ENCODE measurements at places on chromosomes 3 and 15.
A peak's percentile ranks its signal among the peaks of the same experiment; 100 is the strongest.

GRCh38 chr15:66673410-66674322, 28.4 kb upstream of the SMAD6 start:
- DNase-seq = no peak

DNA sequence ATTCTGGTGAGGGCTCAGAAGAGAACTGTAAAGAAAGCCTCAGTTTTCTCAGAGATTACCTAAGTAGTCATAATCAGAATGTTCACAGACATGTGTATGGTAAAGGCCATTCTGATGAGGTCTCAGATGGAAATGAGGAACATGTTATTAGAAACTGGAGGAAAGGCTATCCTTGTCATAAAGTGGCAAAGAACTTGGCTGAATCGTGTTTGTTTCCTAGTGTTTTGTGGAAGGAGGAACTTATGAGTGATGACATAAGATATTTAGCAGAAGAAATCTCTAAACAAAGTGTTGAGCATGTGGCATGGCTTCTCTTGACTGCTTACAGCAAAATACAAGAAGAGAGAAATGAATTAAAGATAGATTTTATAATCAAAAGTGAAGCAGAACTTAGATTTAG, 12.8 kb upstream of the KLHL40 start:
- DNase-seq = no peak

DNA sequence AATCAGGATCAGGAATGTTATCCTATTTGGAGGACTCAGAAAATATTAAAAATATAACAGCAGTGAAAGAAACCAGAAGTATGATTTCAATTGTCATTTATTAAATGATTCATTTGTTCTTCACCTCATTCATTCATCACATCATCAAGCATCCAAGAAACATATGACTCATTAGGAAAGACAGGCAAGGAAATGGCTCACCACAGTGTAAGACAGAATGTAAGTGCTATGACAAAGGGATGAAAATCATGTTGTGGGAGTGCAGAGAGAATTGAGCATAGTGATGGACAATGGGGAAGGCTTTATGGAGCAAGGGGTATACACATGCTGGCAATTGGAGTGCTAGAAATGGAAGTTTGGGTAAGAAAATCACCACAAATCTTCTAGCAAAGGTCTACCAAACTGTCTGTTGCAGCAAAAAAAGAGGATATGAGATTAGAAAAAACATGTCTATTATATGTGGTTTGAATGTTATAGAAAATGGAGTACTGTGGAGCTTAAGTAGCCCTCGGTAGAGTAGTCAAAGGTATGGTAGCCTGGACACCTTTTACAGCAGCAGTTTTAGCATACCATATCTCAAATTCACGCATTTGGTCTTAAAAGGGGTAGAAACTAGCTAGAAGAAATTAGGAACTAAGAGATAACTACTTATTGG, 111.1 kb upstream of the GPR149 start:
- no peak for DNase-seq

GRCh38 chr3:17557749-17558463, 184.5 kb downstream of the TBC1D5 start:
- DNase-seq = no peak

- DNase-seq = no peak
Observed at GRCh38 chr3:9809615-9810432, at the start of gene TTLL3. Gene TTLL3, plus strand, starts transcription at chr3:9810262. Its CDS starts 400 bp downstream, at chr3:9810662.

GRCh38 chr3:125507128-125507527, 12.9 kb downstream of the SNX4 start:
- DNase-seq = no peak

DNA sequence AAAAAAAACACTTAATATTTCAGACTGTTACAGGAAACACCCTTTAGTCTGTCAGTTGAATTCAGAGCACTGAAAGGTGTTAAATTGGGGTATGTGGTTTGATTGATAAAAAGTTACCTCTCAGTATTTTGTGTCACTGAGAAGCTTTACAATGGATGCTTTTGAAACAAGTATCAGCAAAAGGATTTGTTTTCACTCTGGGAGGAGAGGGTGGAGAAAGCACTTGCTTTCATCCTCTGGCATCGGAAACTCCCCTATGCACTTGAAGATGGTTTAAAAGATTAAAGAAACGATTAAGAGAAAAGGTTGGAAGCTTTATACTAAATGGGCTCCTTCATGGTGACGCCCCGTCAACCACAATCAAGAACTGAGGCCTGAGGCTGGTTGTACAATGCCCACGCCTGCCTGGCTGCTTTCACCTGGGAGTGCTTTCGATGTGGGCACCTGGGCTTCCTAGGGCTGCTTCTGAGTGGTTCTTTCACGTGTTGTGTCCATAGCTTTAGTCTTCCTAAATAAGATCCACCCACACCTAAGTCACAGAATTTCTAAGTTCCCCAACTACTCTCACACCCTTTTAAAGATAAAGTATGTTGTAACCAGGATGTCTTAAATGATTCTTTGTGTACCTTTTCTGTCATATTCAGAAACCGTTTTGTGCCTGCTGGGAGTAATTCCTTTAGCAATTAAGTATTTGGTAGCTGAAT, 17.9 kb downstream of the TMEM43 start:
- DNase-seq = peak; percentile 29

- no peak for DNase-seq
Observed at GRCh38 chr3:106814231-106814630, 563.0 kb upstream of the CCDC54 start.

DNA sequence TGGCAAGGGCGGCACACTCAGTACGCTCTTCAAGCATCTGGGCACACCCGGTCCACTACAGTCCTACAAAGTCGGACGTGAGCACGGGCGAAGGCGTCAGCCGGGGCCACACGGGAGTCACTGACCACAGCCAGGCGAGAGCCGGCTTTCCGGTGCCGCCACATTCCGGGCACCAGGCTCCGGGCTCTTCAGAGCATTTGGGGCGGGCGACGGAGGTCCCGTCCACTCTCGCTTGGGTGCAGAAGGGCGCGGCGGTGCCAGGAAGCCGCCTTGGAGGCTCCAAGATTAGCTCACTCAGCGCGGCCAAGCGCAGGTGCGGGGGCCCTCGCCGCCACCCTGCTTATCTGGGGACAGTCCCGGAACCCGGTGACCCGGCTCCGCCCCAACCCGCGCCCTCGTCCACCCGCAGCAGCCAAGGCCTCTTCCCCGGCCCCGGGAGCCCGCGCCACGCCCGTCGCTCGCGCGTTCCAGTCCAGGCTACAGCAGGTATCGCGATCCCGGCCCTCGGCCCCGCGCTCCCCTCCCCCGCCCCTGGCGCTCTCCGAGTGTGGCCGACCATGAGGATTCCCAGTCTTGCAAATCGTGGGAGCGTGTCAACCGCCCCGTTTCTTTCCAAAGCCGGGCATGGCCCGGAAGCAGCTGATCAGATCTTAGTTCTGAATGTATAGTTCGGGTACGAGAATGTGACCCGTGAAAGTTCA, at the start of gene ADPRH:
Gene ADPRH, plus strand, starts transcription at position 127 of the 701 bp plus-strand sequence. CDS start 2,678 bp downstream, outside the sequence.
- peak; percentile 28 for DNase-seq

DNA sequence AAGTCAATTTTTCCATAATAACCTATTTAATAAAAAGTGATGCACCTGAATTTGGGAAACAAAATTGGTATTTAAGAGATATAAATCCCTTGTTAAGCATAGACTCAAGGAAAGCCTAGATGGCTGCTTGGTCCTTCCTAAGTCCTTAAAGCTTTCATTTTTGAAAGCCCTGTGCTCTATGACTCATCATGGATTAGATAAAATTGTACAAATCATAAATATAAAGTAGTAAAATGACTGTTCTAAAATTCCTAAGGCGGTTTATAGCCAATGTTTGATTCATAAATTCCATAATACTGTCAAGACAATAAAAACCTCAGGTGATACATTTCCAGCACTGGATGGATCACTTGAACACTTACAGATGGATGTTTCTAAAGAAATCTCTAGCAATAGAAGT, 730.8 kb upstream of the EPHA6 start:
- no peak for DNase-seq

DNA sequence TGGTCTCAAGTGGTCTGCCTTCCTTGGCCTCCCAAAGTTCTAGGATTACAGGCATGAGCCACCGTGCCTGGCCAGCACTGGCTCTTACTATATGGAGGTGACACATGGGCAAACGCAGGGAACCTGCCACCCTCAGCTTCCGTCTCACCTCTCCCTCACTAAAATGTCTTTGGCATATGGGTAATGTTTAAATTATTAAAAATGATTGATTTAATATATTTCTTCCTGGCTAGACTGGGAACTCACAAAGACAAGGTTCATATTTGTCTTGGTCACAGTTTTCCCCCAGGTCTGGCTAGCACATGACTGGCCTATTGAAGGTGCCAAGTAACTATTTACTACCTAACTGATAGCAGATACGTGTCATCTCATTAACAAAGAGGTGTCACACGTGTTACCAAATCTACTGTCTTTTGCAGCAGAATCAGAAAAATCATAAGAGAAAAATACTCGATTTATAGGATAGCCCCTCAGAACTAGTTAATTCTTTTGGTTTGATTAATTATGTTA, 48.2 kb downstream of the SYNM start:
- no peak for DNase-seq

GRCh38 chr15:76903251-76903681, 1.9 kb downstream of the SCAPER start:
- no peak for DNase-seq

GRCh38 chr3:128590948-128591347, 59.7 kb downstream of the RPN1 start:
- DNase-seq = no peak

GRCh38 chr3:117995842-117996437, 1038.7 kb downstream of the IGSF11 start:
- DNase-seq = no peak

DNA sequence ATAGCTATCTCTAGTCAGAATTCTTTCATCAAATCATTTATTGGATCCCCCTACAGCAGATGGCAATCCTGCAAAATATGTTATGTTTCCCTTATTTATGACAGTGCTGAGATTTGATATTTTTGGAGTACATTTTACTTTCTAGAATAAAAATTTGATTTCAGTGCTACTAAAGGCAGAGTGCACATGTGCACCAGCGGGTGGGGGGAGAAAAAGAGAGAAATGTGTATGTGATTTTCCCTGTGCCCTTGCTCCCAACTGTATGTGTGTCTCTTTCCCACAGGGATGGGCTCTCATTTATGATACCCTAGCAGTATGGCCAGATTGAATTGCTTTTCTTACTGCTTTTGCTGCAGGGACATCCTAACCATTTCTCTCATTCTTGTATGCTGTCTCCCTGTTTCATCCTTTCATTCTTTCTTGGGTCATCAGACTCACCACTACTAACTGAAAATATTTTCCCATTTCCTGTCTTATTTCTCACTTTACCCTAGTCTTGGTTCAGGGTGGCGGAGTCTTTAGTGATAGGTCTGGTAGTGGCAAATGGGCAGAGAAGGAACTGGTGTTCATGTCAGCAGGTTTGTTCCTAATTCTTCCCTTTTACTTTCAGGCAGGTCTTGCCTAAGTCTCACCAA, 140.7 kb downstream of the TCF12 start:
- no peak for DNase-seq

DNA sequence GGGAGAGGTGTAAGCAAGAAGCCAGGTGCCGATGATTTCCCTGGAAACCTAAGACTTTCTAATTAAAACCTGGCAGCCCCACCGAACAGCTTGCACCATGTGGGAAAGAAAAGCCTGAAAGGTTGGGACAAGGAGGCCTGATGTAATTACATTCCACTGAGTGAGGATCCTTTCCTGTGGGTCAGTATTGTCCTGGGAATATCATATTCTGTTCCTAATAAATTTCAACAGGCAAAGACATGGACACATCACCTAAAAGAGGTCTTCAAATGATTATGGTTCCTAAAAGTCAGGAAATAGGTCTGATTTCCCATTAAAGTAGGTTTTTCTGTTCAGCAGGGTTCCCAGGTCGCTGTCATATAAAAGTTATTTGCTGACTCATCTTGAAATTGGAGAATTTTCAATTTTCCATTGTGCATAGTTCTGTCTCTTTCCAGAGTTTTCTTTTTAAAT, 58.5 kb downstream of the DUT start:
- no peak for DNase-seq
